ENCODE measurements at places on chromosomes 2 and 18.

- DNase-seq: no peak
Observed at GRCh38 chr2:46050489-46050888, 246.7 kb upstream of the EPAS1 start.

DNA sequence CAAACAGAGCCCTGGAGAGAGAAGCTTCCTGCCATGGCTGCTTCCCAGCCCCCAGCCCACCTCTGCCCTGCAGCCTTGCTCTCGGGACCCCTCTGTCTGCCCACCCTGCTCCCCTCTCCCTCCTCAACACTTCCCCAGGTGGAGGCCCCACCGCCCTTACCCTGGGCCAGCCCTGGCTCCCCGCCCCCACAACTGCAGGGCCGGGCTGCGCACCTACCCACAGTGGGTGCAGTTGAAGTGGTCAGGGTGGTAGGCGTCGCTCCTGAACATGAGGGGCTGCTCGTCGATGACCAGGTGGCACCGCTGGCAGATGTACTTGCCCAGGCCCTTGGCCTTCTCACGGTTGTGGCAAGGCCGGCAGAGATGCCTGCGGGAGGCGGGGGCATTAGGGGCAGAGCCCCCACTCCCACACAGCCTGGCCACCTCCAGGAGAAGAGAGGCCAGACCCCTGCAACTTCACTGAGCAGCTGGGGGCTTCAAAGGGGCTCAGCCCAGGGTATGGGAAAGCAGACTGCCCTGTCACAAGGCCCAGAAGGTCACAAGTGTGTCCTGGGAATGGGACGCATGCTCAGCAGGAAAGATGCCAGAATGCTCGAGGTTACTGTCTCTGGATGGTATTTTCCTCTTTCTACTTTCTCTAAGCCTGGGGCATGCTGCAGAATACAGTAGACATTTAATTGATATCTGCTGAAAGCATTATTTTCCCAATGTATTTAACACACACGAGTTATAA is 3.1 kb upstream of the GPR17 start:
- DNase-seq: no peak

DNA sequence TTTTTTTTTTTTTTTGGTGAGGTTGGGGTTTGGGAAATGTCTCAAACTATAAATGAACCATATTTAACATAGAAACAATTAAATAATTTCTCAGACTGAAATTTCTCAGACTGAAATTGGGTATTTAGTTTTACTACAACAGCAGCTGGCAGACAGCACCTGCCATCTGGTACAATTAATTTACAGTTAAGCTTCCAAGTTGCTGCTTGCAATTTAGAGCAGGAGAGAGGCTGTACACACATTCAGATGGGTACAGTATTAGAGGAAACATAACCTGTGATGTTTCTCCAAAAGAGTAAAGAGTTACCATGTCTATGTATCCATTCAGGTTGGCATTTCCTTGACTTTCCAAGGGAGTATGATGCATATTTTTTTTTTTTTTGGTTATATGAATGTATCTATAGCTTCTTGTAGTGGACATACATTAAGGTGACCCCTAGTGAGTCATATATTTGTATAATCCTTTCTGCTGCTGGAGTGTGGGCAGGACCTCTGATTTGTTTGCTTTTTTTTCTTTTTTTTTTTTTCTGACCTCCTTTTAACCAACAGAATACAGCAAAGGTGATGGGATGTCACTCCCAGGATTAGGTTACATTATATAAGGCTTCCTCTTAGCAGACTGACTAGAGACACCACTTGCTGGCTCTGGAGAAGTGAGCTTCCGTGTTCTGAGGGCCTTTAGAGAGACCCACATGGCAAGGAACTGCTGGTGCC is 201.7 kb downstream of the PTH2R start:
- no peak for DNase-seq

- no peak for DNase-seq
Observed at GRCh38 chr2:240993446-240994170, 4.8 kb upstream of the SNED1 start.

- DNase-seq: no peak
Observed at GRCh38 chr18:75087119-75088020, 121.6 kb downstream of the PTGR3 start.

DNA sequence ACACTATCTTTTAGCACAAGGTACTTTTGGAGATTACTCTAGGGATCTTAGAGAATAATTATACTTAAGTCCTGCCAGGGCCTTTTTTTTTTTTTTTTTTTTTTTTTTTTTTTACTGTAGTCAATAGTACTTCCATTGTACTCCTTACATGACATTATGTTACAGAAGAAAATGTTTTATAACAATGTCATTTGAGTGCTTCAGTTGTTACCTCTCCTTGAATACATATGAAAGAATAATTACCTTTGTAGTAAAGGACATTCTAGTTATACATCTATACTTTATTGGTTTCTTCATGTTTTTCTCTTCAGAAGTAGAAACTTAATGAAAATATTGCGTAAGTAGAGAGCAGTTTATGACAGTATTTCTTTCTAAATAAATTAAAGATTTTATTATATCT is 834.9 kb downstream of the DPP10 start:
- DNase-seq: no peak

- no peak for DNase-seq
Observed at GRCh38 chr2:239139566-239139965, 261.3 kb downstream of the HDAC4 start.

DNA sequence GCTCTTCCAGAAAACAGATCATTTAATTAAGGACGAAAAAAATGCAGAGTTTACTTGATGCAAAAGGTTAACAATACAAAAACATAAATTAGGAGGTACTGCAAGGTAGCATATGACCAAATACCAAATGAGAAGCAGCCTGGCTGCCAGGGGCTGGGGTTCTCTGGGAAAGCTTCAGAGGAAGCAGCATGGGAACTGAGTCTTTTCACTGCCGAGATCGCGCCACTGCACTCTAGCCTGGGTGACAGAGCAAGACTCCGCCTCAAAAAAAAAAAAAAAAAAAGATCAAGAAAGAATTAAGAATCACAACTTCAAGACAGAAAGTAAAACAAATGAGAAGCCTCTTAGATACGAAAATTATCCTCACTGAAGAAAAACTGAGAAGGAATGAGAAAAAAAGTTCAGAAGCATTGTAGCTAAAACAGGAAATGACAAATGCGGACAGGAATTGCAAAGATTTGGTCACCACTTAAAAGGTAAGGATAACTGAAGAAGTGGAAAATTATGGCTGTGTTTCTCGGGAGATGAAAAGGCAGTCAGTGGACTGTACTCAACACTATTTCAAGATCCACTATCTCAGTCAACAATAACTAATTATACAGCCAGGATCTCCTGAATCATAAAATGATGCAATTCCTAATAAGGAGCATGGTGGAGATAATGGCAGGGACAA is 4.3 kb downstream of the SEPTIN10 start:
- DNase-seq: no peak

- no peak for DNase-seq
Observed at GRCh38 chr2:79434362-79434761, 78.5 kb upstream of the CTNNA2 start.

DNA sequence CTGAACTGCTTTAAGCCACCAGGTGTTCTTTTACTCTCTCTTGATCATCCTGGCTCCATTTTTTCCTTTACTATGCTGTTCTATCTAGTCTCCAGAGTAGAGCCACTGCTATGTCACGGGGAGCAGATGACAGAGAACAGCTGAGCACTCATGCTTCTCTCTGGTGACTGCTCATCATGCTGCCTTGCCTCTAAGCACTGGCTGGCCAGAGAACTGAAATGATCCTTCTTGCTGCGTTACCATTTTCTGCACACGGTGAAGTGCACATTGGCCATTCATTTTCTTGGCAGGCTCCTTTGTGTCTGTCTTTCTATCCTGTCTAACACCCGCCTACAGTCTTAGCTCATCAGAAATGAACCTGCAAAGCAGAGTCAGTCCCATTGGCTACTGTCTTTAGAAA is 86.0 kb downstream of the KCTD1 start:
- no peak for DNase-seq

- no peak for DNase-seq
Observed at GRCh38 chr2:145874466-145874865, 1354.5 kb upstream of the ZEB2 start.

GRCh38 chr2:17759805-17760204 is 5.9 kb downstream of the GEN1 start:
- DNase-seq: no peak

- DNase-seq: no peak
Observed at GRCh38 chr2:5666798-5667197, 25.4 kb upstream of the SOX11 start.

DNA sequence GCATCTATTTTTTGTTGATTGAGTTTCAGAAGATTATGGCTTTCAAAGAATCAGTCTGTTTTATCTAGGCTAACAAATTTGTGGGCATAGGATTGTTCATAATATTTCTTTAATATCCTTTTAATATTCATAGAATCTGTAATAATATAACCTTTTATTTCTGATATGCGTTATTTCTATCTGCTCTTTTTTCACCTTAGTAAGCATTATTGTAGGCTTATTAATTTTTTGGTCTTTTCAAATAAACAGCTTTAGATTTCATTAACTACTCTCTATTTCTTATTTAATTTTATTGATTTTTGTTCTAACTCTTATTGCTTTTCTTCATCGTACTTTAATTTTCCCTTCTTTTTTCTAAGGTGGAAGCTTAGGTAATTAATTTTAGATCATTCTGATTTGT is 1614.4 kb upstream of the DDX18 start:
- no peak for DNase-seq

- no peak for DNase-seq
Observed at GRCh38 chr2:10254373-10255188, 48.1 kb upstream of the HPCAL1 start.

- no peak for DNase-seq
Observed at GRCh38 chr2:97910403-97911205, 85.1 kb downstream of the TMEM131 start.

GRCh38 chr2:230162981-230163380 is 56.8 kb downstream of the SP110 start:
- DNase-seq: no peak

- DNase-seq: no peak
Observed at GRCh38 chr18:47917923-47918610, 12.4 kb downstream of the SMAD2 start.

DNA sequence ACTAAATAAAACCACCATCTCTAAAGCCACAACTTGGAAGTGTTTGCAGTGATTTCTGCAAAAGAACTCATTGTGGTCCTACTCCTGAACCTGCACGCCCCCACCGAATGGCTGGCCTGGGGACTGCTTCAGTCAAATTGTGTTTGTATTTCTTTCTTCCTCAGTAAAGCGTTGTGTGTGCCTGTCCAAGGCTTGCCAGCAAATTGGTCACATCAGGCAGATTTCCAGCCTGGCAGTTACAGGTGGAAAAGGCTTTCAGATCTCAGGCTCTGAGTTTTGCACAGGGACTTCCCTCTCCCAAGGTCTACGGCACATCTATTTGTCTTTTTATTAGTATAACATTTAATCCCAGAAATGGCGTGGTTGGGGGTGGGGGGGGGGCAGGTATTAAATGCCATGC is 54.0 kb upstream of the NOSTRIN start:
- no peak for DNase-seq

- no peak for DNase-seq
Observed at GRCh38 chr18:26255695-26256622, 29.7 kb downstream of the TAF4B start.

- DNase-seq: no peak
Observed at GRCh38 chr2:165268754-165269153, 29.5 kb downstream of the SCN2A start.

- no peak for DNase-seq
Observed at GRCh38 chr2:151891566-151892194, 63.5 kb upstream of the ARL5A start.

DNA sequence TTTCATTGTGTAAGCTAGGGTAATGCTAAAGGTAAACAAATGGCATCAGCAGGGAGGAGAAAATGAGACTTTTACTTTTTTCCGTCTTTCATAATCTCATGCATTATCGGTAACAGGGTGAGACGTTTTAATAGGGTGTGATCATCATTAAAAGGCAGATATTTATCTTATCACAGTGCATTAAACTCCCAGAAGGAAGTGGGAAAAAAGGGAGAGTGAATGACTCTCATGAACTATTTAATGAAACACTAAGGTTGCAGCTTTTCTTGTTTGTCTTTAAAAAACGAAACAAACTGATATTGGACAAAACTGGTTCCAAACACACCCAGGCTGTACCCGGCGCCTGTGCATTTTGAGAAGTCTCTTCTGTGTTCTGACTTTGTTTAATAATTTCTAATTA is 1936.8 kb upstream of the PIK3C3 start:
- DNase-seq: no peak

- no peak for DNase-seq
Observed at GRCh38 chr18:9992973-9993520, 79.2 kb downstream of the VAPA start.

- no peak for DNase-seq
Observed at GRCh38 chr2:84152462-84152861, 306.6 kb downstream of the SUCLG1 start.

DNA sequence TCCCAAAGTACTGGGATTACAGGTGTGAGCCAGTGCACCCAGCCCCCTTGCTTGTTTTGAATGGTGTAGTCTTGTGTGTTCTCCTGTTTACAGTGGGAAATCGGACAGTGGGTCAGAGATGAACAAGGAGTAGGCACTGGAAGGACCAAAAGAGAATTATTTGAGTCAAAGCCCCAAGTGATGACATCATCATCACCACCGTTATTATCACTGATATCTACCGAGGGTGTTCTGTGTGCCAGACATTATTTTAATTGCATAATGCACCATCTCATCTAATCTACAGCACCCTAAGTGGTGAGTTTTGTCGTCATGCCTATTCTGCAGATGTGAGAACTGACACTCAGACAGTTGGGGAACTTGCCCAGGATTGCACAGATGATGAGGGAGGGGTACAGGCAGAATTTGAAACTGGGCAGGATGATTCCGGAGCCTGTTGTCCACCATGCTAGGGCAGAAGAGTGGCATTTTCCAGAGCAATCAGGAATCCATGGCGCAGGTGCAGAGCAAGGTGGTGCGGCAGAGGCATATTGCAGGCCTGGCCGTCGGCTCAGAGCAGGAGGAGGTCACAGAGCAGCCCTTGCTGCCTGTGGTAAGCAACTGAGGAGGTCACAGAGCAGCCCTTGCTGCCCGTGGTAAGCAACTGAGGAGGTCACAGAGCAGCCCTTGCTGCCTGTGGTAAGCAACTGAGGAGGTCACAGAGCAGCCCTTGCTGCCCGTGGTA is 137.0 kb upstream of the HDAC4 start:
- DNase-seq: no peak

- no peak for DNase-seq
Observed at GRCh38 chr2:231228974-231229529, 30.6 kb downstream of the ARMC9 start.

GRCh38 chr2:128486640-128487375 is 168.1 kb upstream of the HS6ST1 start:
- DNase-seq: no peak

DNA sequence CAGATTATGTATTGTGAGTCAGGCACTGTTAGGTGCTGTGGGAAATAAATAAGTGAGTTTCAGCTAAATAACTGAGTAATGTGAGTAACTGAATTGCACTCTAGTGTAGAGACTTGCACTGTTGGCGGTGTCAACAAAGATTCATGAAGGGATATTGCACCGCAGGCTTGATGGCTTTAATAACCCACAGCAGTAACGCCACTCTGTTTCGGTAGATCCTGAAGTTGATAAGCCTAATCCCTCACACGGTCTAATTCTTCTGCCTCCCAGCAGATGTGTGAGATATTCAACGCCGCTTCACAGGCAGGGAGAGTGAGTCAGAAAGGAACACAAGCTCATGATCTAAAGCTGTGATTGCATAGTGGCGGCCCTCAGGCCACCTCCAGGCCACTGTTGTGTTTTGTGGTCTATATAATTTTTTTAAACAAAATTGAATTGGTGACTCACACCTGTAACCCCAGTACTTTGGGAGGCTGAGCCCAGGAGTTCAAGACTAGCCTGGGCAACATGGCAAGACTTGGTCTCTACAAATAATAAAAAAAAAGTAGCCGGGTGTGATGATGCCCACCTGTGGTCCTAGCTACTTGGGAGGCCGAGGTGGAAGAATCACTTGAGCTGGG is 94.3 kb downstream of the LIPG start:
- DNase-seq: no peak
